Stimulated activated CD8-positive, alpha-beta memory T cell treated with anti-CD3 and anti-CD28 coated beads, Interleukin-4, amount 100 ng/mL, for 48 hours (primary cell): ENCODE measurements at places on chromosomes 16 and 17.

GRCh38 chr17:11925262-11926021, 71.8 kb downstream of the ZNF18 start:
- DNase-seq: no peak

GRCh38 chr17:38922538-38923297, 2.7 kb upstream of the LASP1NB start:
- DNase-seq: peak; percentile 24

- no peak for DNase-seq
Observed at GRCh38 chr17:40727447-40728231, 24.1 kb upstream of the KRT24 start.

DNA sequence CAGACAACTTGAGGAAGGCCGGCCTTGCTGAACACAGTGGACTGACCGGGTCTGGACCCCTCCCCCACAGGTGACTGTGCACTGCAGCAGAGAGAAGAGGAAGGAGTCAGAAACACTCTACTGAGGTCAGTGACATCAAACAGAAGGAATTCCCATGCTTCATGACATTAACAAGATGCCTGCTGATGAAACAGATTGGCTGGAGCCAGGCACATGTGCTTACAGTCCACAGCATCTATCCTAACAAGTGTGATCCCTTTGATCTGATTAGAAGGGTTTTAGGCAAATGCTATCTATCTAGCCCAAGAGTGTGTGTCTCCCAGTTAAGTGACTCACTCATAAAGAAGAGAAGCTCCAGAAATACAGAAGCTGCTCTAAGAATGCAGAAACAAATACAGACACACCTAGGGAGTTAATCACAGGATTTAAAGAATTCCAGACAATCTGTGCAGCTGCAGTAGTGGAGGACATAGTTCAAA, 90.2 kb downstream of the SYCE1L start:
- DNase-seq: no peak

DNA sequence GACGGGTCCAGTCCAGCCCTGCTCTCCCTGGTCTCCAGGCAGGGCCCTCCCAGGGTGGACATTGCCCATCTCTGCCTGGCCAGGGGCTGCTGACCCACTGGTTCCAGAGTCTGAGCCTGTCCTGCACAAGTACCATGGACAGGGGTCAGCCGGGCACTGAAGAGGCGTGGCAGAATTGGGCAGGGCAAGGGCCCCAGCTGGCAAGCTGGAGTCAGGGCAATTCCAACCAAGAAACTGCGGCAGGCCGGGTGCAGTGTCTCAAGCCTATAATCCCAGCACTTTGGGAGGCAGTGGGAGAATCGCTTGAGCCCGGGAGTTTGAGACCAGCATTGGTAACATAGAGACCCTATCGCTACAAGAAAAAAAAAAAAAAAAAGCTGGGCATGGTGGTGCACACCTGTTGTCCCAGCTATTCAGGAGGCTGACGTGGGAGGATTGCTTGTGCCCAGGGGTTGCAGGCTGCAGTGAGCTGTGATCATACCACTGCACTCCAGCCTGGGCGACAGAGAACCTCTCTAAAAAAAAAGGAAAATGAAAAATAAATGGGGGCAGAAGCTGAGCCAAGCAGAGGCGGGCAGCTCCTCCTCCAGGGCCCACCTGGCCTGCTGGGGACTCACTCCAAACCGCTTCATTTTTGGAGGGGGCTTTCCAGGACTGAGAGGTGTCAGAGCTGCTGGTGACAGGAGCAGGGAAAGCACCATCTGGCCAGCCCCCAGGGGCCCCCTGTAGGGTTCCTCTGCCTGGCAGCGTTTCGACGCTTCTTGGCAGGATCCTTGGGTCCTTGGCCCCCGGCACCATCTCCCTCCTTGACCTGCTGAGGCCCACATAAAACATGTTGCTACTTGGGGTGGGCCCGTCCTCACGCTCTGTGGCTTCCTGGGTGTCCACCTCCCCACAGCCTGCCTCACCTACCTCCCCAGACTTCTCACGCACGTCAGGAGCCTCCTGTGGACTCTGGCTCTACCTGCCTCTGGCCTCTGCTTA, 2.9 kb upstream of the MAFG start:
- no peak for DNase-seq

GRCh38 chr16:69267633-69268032, 43.5 kb upstream of the VPS4A start:
- DNase-seq: no peak

DNA sequence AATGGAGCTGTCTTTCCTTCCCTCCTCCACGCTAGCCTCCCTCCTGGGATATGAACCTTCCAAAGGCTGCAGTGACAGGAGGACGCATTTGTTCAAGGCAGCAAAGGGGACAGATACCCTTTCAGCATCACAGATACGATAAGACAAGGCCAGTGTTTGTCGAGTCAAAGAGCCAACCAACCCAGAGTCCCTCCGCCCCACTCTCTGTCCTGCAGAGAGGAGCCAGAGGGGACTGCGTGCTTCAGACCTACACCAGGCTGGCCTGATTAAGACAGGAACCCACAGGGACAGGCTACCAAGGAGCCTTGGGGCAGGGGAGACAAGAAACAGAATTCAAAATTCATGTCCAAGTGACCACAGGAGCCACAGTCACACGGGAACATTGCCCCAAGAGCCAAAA, 72.6 kb upstream of the CDH5 start:
- DNase-seq: no peak

DNA sequence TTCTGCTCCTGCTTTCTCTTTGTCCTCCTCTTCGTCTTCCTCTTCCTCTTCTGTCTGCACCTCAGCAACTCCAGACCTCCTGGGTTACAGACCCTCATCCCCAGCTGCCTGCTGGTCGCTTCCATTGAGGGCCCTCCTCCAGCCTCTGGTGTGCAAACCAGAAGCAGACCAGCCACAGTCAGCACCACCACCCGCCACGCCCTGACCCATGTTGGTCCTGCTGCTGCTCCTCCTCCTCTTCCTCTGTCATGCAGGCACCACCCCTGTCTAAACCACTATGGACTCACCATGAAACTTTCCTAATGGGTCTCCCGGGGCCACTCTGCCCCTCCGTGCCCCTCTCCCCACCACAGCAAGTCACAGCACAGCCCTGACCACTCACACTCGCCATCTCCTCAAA, 11.4 kb upstream of the OGFOD3 start:
- DNase-seq: no peak

- DNase-seq: no peak
Observed at GRCh38 chr17:20153231-20153630, 144.1 kb downstream of the SPECC1 start.

DNA sequence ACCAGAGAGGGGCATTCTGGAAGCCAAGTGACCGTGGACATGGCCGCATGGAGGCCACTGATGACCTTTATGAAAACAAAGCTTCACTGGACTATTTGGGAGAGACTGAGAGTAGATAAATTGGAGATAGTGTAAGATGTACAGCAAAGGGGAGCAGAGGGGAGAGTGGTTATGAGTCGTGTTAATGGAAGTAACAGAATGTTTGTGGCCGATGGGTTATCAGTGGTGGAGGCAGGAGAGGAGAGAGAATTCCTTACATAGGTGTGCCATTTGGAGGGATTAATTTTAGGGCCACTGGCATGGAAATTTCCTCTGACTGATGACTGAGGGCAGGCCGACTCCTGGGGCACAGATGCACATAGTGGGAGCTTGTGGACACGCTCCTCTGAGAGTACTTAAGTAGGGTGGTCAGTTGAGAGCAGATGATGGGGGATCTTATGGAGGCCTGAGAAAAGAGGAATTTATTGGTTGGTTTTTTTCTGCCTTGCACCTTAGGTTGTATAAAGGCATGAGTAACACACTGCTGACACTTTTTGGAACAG, 19.2 kb downstream of the PRPSAP2 start:
- no peak for DNase-seq

- peak; percentile 41 for DNase-seq
Observed at GRCh38 chr17:39979893-39980350, 685 bp upstream of the PSMD3 start.

GRCh38 chr16:81808933-81809480, 29.9 kb downstream of the PLCG2 start:
- DNase-seq: peak; percentile 34

DNA sequence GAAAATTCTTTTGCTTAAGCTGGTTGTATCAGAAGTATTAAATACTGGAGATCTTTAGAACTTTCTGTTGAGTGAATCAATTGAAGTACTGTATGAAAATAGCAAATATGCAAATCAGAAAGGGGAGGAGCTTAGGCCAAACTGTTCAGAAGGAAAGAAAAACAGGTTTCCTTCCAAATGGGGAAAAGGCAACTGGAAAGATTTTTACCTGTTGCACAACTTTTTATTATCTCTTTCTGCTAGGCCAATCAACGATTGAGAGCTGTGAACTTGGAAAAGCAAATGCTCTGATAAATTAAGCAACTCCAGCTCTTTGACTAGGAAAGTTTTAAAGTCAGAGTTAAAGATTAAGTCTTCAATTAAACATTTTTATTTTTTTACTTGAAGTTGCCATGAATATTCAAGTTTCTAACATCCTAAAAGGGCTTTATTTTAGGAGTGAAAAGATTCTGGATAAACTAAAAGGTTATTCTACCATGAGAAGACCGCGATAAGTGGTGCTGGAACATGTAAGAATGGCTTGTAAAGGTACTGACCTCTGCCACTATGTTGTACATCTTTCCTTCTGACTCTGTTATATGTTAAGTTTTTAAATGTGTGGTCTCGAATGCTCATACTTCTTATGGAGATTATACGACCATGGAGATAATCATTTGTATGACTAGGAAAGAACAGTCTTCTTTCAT, 16.5 kb downstream of the DCUN1D3 start:
- DNase-seq: no peak

- DNase-seq: no peak
Observed at GRCh38 chr16:65988024-65988595, 378.4 kb upstream of the CDH5 start.

- DNase-seq: no peak
Observed at GRCh38 chr17:39823407-39824054, 40.6 kb downstream of the IKZF3 start.

DNA sequence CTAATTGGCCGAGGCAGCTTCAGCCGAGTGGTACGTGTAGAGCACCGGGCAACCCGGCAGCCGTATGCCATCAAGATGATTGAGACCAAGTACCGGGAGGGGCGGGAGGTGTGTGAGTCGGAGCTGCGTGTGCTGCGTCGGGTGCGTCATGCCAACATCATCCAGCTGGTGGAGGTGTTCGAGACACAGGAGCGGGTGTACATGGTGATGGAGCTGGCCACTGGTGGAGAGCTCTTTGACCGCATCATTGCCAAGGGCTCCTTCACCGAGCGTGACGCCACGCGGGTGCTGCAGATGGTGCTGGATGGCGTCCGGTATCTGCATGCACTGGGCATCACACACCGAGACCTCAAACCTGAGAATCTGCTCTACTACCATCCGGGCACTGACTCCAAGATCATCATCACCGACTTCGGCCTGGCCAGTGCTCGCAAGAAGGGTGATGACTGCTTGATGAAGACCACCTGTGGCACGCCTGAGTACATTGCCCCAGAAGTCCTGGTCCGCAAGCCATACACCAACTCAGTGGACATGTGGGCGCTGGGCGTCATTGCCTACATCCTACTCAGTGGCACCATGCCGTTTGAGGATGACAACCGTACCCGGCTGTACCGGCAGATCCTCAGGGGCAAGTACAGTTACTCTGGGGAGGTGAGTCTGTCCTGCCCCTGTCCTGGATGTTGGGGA, 16.1 kb downstream of the PSKH1 start:
- DNase-seq: no peak

DNA sequence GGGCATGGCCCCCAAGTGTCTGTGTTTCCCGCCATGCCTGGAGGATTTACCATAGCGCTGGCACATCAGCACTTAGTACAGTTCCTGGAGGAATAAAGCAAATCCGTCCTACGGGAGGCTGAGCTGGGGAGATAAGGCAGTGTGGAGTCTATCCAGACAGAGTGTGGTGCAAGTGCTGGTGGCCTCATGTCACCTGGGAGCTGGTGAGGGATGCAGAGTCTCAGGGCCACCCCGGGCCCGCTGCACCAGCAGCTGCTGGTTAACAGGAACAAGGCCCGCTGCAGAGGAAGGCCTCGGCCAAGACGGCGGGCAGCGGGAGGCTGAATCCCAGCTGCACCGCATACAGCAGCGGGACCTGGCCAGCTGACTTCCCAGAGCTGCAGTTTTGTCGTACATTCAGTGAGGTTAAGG, 57.3 kb upstream of the CDC42EP4 start:
- no peak for DNase-seq

GRCh38 chr17:77324227-77324626, 183.5 kb downstream of the SEC14L1 start:
- no peak for DNase-seq

DNA sequence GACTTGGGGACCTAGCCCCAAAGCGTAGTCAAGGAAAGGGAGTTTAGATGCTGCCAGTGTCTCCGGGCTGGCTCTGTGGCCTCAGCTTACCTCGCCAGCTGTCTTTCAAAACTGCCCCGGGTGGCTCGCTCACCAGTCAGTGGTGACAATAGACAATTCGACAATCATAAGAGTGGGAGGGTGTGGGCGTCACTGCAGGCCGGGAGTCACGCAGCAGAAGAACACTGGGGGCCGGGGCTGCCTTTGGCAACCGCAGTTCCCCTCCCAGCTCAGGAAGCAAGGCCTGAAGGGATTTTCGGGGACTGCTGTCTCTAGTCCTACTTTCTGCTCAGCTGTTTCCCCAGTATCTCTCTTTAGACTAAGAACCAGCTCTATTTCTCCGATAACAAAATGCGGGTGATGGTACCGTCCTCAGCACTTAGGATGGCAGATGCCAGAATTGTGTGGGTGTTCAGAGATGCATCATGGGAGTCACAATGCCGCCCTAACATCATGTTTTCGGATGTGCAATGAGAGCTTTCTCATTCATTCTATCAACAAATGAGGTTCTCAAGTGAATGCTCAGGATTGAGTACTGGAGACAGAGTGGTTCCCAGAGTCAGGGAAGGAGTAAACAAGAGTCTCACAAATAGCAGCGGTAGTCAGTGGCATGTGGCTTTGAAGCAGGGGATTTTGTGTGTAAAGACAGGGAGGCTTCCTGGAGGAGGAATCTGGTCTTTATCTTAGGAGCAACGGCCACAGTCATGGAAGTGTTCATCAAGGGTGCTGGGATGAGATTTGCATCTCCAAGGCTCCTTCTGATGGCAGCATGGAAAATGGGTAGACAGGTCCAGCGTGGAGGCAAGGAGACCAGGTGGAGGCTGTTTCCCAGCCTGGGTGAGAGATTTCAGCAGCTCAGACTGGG, 93.1 kb downstream of the ZDHHC7 start:
- no peak for DNase-seq

DNA sequence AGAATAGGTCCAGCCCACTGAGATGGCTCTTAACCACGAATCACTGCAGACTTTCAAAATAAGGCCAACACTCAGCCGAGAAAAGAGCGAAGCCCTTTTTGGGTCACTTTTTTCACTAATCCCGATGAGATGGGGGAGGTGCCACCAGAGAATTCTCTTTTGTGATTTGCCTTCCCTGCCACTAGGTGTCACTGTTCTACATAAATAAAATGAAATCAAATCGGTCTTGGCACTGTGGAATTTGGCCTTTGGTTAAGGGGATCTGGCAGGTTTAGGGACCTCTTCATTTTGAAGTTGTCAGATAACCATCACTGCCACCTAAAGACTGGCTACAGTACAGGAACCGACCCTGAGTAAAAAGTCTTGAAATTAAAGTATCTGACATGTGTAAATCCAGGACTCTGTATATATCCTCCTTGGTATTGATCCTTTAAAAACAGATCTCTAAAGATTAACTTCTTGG, 147.0 kb downstream of the HS3ST4 start:
- peak; percentile 25 for DNase-seq

- peak; percentile 77 for DNase-seq
Observed at GRCh38 chr16:79278506-79278905, 322.0 kb downstream of the MAF start.
